Erythroblast (primary cell): ENCODE measurements at places on chromosomes 12 and 14.

DNA sequence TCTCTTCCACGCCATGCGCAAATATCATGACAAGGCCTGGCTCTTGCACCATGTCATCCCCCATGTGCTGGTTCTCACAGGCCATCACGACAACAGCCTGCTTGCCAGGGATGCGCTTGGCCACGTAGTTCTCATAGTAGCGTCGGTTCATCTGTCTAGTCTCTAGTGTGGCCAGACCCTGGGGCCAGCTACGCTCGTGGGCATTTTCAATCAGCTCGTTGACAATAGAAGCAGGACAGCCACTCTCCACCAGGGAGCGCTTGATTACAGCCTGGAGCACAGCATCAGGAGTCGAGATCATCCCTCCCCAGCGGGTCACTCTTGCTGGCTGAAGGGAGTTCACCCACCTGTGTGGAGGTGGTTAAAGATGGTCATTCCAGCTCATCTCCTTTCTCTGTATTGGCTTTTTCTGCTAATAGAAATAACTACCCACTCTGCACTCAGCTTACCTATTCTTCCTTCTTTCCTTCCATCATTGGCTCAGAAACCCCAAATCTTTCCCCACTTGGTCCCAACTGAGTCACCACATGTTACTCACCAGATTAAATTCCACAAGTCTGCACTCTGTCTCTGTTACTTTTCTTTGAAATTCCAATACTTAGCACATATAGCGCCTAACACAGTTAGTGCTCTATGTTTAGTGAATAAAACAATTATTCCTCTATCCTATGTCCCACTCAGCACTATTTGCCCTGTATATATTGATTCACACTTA lies 15.1 kb downstream of the RNF41 start:
- peak; percentile 81 for DNase-seq

- DNase-seq: no peak
These were observed 269.4 kb downstream of the RGS6 start for GRCh38 chr14:72201645-72202044.

GRCh38 chr12:109681986-109682707 lies 31.5 kb upstream of the FAM222A start:
- DNase-seq: no peak

DNA sequence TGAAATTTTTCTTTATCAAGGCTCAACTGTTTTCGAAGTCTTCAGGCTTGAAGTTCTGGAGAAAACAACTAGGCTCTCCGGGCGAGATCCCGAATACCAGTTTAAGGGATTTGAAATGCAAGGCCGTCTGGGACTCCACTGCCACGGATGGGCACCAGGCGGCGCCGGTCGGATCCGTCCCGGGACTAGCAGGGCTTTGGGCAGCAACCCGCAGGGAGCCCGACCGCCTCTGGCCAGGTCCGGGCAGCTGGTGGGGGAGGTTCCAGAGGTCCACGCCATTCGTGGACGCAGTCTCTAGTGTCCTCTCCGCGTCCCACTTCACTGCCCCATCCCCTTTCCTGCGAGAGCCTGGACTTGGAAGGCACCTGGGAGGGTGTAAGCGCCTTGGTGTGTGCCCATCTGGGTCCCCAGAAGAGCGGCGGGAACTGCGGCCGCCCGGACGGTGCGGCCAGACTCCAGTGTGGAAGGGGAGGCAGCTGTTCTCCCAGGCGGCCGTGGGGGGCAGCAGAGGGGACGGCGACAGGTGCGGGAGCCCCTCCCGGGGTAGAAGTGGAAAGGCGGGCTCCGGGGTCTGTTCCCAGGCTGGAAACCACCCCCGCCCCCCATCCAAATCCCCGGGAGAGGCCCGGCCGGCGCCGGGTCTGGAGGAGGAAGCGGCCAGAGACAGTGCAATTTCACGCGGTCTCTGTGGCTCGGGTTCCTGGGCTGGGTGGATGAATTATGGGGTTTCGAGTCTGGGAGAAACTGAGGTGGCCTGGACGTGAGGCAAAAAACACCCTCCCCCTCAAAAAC lies 838 bp upstream of the ERBB3 start:
- DNase-seq: peak; percentile 79

- DNase-seq: no peak
These were observed 53.7 kb downstream of the PPFIBP1 start for GRCh38 chr12:27577688-27578087.

GRCh38 chr12:6360578-6361490 lies 14.5 kb downstream of the SCNN1A start:
- no peak for DNase-seq

GRCh38 chr12:67263471-67263870 lies 5.7 kb upstream of the CAND1 start:
- DNase-seq: no peak

DNA sequence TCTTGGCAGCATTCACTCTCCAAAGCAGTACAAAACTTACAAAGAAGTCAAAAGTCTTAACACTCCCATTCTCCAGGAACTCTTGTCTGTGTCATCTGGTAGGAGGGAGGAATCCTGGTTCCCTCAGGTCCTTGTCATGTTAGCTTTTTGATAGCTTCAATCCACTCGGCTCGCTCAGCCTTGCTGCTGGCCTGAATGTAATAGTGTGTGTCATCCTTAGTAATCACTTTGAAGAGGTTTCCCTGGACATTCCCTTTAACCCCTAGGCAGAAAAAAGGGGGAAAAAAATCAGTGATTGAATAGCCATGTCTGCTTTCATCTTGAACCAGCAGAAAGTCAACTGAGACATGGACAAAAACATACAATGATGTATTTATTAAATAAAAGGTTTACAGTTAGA lies 24.8 kb downstream of the PLEK2 start:
- no peak for DNase-seq

- no peak for DNase-seq
These were observed 97.9 kb upstream of the DAAM1 start for GRCh38 chr14:59090572-59090971.

- no peak for DNase-seq
These were observed 317.7 kb downstream of the AACS start for GRCh38 chr12:125382926-125383325.

GRCh38 chr14:82689948-82690347 lies 1156.3 kb upstream of the SEL1L start:
- no peak for DNase-seq

DNA sequence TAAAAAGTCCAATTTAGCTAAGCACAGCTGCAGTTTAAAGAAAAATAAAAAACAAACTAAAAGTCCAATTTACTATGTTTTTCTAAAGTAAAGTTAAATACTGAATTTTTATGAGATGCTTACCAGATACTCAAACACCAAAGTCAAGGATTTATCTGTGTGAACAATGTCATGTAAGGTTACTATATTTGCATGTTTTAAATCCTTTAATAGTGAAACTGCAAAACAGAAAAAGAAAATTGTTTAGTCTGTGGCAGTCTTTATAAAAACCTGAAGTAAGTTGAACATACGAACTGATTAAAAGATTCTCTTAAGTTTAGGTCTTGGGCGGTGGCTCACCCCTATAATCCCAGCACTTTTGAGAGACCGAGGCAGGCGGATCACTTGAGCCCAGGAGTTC lies 102.7 kb downstream of the CDK17 start:
- no peak for DNase-seq

DNA sequence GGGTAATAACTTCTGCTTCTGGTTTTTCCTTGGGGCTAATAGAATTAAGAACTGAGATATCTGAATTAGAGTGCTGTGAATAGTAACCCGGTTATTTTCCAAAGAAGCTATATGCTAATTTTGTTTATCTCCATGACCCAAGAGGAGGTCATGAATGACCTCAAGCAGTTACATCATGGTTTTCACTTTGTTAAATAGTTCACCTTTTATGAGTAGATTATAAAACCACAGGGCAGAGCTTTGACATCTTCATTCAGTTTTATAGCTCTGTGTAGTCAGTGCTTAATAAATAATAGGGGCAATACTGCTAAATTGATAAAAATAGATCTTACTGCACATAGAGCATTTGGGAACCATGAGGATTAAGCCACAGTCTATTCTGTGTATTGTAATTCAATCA lies 462.2 kb downstream of the LRIG3 start:
- no peak for DNase-seq

GRCh38 chr12:41514907-41515306 lies 326.8 kb downstream of the PDZRN4 start:
- DNase-seq: peak; percentile 45

DNA sequence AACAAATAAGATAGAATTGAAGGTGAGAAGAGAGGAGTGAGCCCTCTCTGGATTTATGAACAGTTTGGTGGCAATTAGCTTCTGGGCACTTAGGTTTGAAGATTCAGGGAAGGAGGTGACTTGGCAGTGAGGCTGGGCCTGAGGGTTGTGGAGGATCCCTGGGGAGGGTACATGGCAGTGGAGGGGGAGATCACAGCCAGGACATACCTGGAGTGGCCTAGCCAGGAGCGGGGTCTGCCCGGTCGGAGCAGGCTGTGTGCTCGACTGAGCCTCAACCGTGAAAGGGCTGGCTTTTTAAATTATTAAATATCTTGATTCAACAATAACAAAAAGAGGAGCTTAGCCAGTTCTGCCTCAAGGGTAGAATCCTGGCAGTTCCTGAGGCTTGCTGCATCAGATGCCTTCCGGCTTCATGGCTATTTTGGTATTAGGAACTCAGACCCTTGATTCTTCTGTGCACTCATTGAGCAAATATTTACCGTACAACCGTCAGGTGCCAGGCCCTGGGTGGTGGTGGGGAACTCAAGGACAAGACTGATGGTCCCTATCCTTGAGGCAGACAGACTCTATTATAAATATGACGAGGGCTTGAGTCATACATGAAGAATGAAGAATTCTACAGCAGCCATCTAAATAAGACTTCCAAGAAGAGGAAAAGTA lies 73.4 kb downstream of the SPTB start:
- DNase-seq: no peak

DNA sequence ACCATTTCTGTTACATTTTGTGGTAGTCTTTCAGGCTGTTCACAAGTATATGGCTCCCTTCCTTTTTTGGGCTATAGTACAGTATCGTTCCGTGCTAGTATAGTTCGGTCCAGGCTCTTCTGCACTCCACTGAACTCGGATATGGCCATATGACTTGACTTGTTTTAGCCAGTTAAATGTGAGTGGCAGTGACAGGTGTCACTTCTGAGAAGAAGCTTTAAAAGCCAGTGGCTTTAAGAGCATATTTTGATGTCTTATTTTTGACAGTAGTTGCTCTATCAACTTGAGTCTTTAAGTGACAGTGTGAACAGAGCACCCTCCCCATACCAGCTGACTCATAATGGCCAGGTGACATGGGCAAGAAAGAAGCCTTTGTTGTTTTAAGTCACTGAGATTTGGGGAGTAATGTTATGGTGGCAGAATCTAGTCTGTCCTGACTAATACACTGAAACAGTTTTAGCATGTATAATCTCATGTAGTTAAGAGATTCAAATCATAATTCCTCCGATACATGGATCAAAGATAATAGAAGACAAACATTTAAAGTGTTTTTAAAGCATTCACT lies 64.6 kb downstream of the ANO4 start:
- DNase-seq: no peak

DNA sequence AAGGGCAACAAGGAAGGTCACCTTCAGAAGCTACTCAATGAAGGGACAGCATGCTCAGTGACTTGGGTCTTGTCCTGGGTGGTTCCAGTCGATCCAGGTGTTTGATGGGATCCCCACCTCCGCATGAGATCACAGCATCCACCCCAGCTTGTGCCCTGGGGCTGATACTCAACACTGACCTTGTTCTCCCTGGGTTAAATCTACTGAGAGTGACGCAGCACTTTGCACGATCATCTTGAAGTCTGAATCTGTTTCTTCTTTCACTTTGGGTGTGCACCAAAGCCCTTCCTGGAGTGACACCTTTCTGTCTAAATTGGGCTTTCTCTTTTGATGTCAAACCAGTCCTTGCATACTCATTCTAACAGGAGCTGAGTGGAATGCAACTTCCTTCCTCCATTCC lies 13.8 kb downstream of the NOS1 start:
- no peak for DNase-seq

GRCh38 chr14:61531465-61532122 lies 163.7 kb upstream of the HIF1A start:
- no peak for DNase-seq

GRCh38 chr12:19822476-19822875 lies 383.2 kb downstream of the AEBP2 start:
- no peak for DNase-seq

DNA sequence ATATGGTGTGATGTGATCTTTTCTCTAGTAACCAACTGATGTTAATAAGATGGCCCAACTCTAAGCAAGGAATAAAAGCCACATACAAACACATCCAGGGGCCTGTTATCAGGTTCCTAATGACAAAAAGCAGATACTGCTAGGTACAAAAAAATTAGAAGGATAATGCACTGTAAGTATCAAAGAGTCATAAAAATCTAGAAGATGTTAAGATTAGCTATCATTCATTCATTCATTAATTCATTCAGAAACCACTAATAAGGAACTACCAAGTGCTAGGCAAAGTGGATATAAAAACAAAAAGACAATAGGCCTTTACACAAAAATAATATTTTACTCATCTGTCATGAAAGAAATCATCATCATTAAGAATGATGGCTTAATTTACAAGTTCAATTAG lies 21.6 kb downstream of the ATF7 start:
- DNase-seq: no peak

DNA sequence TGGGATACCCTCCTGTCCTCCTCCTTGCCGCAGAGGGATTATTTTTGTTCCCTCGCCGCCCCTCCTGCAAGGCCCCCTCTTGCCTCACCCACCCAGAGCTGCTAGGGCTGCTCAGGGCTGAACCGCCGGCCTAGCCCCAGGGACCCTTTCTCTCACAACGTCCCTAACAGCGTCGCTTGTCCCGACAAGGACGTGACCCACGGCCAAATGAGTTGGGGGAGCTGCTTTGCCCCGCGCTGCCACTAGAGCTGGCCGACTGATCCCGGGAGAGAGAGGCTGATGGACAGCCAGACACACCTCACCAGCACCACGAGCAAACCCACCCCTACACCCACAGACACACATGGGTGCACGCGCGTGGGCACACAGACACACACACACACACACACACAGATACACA lies 154.6 kb upstream of the ALG10B start:
- DNase-seq: no peak

DNA sequence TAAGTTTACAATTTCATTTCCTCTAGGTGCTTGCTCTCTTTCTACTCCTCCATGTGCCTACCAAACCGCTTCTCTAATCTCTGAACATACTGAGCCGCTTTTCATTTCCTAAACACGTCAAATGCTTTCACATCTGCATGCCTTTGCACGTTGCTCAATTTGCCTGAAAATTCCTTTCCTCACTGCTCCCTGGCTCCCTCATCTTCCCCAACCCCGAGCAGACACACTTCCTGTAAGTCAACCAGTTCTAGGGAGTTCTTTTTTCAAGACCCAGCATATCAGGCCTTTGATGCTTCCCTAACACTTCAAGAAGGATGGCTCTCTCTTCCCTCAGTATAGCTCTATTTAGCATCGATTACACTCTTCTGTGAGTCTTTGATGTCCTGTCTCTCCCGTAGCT lies 50.3 kb downstream of the LMO3 start:
- DNase-seq: no peak

DNA sequence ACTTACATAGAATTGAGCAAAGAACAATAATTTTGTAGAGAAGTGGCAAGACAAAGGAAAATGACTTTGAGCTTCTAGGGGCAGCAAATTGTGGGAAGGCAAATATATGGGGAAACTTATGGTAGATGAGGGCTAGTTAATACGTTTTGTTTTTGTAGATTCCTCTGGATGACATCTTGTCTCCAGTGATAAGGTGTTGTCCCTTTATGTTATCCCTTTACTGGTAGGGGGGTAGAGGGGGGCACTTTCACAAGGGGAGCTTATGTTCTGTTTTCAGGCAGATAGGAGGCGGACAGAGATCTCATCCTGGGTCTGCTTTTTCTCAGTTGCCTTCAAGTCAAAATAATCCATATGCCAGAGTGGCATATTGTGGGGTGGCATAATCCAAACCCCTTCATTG lies 106.5 kb upstream of the AMIGO2 start:
- DNase-seq: peak; percentile 29

GRCh38 chr12:116172224-116172849 lies 105.2 kb downstream of the MED13L start:
- peak; percentile 57 for DNase-seq

GRCh38 chr12:13745111-13745860 lies 236.1 kb downstream of the GRIN2B start:
- DNase-seq: no peak
